ENCODE measurements at places on chromosomes 16 and 17.

- ATAC-seq, result no peak
Observed at GRCh38 chr17:18218756-18219415, 6.5 kb upstream of the LLGL1 start.

DNA sequence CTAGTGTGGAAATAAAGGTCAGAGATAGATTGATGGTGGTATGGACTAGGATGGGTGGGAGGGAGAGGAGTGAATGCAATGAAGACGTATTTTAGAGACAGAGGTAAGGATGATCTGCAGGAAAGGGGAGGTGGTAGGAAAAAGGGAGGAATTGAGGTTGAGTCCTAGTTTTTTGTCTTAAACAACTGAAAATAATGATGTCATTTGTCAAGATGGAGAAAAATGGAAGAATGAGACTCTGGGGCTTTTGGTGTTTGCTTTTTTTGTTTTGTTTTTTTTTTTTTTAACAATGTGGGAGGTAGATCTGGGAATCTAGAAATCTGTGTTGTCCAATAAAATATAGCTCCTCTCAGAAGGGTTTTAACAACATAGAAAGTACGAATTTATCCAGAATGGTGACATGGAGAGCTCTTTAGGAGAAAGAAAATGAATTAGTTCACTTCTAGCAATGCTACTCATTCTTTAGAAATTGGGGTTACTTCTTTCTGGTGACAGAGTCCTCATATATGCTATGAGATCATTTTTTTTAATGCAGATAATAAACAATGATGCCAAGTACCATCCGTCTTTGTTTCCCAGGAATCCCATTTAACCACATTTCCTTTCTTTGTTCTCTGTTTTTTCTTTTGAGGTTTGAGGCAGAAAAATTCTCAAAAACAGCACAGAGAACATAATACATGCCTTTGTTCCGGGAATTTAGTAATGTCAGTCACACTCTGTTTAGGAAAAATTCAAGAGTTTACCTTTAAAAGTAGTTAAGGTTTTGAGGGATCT lies 225.3 kb upstream of the COX10 start:
- no peak for ATAC-seq

DNA sequence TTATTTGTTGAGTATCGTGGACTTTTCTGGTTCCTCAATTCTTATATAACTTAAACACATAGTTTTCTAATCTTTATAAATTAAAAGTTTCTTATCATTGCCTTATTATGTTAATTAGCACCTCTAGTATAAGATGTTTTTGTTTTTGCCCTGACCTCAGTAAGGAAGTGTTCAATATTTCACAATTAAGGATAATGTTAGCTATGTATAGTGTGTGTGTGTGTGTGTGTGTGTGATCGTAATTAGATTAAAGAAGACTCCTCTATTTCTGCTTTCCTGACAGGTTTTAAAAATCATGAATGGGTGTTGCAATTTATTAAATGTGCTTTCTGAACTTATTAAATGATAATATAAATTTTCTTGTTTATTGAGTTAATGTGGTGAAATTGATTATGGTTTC lies 12.0 kb downstream of the IL21R start:
- ATAC-seq, result no peak

DNA sequence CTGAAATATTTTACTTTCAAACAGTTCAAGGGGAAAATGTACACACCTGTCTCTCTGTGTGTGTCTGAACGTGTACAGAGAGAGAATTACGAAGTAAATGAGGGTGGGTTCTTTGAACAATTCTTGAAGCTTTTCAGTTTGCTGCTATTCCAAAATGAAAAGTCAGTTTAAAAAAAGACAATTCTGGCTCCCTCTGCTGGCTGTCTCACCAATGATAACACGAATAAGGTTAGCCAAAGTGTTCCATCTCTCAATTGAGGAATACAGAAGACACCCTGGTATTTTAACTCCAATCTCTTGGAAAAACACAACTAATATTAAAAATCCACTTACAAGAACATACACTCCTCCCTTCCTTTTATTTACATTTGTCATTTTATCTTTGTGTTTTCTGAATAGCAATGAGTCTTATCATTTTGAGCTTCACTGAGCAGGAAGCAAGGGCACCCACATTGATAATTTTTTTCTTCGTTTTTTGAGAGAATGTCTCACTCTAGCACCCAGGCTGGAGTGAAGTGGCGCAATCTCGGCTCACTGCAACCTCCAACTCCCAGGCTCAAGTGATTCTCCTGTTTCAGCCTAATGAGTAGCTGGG lies 20.5 kb downstream of the EFTUD2 start:
- no peak for ATAC-seq

DNA sequence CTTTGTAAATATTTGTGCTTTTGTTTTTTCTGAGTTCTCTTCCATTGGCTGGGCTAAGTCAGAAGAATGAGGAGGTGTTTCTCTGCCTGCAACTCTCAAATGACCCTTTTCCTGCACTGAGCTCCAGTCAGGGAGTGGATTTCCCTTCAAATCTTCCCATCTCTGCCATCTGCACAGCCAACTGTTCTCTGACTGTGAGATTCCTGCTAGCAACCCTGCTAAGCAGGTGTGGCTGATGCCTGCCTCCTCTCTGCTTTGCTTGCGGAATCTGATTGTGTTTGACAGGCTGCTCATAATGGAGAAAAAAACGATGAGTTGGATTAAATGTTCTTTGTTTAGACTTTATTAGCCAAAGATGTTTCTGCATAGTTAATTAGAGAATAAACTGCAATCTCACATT lies 519.8 kb downstream of the TMEM114 start:
- no peak for ATAC-seq

DNA sequence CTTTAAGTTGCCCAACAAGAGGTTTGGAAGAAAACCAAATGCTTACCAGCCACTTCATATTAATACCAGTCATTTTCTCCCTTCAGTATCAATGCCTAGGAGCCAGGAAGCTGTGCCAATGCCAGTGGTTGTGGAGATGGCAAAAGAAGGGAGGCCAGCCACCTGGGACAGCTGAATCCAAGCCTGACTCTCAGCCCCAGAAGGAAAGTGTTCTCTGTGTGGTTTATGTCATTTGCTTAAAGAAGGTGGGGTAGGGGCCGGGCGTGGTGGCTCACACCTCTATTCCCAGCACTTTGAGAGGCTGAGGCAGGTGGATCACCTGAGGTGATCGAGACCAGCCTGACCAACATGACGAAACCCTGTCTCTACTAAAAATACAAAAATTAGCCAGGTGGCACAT lies 13.4 kb downstream of the C17orf78 start:
- ATAC-seq, result no peak

DNA sequence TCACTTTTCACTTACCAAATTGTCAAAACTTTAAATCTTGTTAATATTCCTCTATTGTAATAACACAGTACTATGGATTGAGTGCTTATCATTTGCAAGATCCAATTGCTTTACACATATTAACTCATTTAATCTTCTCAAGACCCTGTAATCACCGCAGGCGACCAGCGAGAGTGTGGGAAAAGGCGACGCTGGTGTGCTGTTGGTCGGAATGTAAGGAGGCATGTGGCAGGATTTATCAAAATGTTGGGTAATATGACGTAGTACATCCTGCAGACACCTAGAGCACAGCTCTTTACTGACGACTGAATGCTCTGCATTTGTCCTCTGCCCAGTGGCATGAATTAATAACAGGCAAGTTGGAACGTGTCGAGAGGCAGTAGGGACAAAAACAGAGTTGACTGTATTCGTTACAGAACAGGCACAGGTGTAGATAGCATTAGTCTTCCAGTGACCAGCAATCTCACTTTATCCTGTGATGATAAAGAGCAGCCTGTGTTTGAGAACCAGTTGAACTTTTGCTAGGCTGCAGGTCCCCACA lies 80.3 kb downstream of the TNRC6C start:
- no peak for ATAC-seq

All from motor neuron (in vitro differentiated cells).